Cerebellar cortex (tissue), 1 donor: ENCODE measurements at places on chromosomes 16 and 17.

DNA sequence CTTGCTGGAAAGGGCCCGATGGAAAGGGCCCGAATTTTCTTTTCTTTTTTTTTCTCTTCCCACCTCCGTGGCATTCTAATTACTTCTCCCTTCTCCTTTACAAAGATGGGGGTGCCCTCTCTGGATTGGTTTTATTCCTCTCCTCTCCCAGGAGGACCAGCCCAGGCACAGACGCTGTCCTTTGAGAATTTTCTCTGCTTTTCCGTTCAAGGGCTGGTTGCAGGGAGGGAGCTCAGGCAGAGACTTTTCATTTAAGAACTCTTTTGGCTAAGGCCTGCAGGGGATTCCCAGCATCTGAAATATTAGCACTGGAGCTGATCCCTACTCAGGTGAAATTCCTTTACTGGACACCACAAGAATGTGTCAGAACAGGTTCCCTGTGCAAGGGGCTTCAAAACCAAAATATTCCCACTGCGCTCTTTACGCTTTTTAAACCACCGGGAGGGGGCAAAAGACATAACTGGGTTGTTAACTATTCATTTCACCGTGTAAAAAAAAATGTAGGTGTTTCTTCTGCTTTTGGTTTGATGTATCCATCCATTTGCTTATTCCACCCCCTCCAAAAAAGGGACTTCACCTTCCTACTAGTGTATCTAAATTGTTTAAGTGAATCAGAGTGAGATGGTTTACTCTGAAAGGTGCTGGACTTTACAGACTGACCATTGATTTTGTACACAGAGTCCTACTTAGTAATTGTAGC is 1.4 kb downstream of the NFAT5 start:
- DNase-seq: peak; percentile 61

GRCh38 chr16:62254847-62255246 is 218.6 kb upstream of the CDH8 start:
- no peak for DNase-seq

DNA sequence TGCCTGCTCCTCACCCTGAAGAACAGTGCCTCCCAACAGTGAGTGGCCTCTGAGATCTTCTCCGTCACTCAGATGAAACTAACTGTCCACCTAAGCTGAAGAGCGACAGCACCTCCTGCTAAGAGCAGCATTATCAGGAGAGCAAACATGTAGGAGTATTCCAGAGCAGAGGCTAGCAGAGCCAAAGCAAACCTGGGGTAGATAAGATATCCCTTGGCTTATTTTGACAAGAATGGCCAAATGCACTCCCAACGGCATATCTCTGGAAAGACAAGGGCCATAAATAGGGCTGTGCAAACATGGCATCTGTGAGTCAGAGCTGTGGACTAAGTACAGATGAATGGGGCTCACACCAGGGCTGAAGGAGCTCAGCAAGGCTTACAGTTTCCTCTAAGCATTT is 96.3 kb downstream of the NDEL1 start:
- no peak for DNase-seq

GRCh38 chr16:48501516-48502377 is 108.2 kb downstream of the N4BP1 start:
- DNase-seq: no peak

DNA sequence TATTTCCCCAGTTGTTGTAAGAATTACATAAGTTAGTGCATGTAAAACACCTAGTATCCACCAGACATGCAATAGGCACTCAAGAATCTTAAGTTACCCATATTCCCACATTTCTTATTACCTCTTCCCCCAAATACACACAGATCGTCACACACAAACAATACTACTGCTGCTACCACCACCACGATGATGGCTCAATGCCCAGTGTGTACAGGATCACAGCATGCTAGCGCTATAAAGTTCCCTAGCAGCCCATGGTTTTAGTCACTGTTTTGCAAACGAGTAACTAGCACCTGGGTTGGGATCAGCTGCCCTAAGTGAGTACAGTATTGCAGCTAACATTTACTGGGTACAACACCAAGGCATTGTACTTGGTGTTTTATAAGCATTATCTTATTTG is 411.7 kb downstream of the UTP18 start:
- no peak for DNase-seq

- DNase-seq: no peak
Observed at GRCh38 chr17:6677158-6677831, 25.7 kb downstream of the C17orf100 start.
